ENCODE measurements at places on chromosomes 1 and 21.

DNA sequence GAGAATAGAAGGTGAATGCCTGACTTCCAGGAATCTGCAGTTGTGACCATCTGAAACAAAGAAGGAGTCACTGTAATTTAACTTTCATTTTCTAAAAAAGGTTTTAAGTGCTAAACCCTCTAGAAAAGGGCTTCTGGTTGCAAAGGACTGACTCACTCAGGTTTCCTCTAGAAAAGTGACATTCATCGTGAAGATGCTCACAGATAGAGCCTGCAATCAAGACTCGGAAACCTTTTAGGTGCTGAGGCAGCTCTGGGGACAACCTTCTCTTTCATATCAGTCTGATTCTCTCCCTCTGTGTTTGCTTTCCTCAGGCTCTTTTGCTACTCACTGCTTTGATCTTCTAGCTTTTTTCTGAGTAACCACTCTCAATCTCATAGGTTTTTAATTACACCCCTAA, 8.2 kb downstream of the BCL9 start:
- DNase-seq = no peak

DNA sequence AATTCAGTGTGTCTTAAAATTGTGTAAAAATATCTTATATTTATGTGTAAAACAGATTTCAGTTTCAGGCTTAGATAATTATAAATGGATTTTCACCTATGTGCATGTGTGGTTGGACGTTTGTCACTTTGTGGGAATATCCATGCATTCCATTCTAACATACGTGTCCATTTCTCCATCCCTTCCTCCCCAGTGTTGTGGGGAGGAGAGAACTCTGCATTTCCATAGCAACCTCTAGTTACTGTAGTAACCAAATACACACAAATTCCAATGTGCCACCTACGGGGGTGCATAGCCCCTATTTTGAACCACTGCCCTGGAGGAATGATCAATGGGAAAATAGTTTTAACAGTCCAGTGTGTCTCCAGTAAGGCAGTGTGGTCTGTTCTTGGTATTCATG, 79.0 kb downstream of the RASAL2 start:
- no peak for DNase-seq

DNA sequence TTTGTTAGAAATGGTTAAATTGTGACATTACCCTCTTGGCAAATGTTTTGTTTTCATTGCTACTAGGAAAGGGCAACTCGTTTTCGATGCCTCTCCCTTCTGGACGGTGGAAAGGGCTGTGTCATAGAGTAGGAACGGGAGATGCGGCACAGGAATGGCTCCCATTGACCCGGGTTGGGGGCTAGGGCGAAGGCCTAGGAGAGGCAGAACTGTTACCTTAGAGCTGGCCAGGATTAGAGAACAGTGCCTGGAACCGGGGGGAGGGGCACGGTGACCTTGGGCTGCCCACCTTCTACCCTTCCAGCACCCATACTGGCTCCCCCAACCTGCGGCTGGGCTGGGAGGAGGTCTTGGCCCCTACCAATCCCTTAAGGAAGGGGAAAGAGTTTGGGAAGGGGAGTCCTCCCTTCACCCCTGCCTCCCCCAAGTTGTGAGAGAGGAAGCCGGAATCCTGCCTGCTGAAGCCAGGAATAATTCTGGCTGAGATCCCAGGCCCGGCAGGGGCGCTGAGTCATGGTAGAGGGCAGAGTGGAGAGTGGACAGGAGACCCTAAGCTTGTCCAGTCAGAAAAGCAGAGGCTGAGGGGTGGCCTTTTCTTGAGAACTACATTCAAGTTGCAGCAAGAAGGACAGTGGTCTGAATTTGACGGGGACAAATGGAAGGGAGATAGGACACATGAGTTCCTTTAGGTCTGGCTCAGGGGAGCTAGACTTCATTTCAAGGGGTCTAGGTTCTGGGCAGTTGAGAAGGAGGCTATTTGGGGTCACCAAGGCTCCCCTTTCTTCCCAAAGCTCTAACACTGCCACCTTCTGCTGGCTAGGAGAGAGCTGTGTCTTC, 8.2 kb downstream of the LMNA start:
- DNase-seq = peak; percentile 87

GRCh38 chr1:42128964-42129363, 24.2 kb upstream of the GUCA2B start:
- DNase-seq = no peak

DNA sequence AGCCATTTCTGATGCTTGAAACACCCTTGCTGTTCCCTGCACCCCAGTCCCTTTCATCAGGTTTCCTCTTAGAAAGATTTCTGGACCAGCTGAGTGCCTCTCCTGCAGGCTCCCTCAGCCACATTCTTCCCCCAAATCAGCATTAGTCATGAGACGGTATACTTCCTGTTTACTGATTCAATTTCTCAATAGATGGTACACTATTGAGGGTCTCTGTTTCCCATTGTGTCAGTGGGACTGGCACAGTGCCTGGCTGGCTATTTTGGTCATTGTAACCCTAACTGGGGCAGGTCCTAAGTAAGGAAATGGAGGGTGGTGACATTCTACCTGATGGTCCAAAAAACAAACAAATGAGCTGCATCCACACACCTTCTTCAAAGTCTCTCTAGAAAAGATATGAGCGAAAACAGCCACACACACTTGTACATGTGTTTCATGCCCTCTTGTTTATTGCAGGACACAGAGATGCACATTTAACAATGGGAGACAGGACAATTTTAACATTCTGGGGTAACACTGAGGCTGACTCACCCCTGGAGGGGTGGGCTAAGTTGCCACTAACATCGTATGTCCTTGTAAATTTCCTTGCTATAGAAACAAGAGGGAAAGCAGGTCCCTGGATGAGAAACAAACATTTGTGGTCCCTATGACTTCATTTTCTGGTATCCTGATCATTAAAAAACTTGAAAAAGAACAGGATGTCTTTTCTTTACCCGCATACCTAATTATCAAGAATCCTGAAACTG, 77.5 kb downstream of the RRAGC start:
- no peak for DNase-seq

DNA sequence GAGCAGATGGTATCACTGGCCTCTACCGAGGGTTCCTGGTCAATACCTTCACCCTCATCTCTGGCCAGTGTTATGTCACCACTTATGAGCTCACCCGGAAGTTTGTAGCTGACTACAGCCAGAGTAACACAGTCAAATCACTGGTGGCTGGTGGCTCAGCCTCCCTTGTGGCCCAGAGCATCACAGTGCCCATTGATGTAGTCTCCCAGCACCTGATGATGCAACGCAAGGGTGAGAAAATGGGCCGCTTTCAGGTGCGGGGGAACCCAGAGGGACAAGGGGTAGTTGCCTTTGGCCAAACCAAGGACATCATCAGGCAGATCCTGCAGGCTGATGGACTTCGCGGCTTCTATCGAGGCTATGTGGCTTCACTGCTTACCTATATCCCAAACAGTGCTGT, 6.1 kb downstream of the SLC25A44 start:
- DNase-seq = no peak

- DNase-seq = peak; percentile 87
Observed at GRCh38 chr1:67135354-67135753, 584 bp upstream of the C1orf141 start.

DNA sequence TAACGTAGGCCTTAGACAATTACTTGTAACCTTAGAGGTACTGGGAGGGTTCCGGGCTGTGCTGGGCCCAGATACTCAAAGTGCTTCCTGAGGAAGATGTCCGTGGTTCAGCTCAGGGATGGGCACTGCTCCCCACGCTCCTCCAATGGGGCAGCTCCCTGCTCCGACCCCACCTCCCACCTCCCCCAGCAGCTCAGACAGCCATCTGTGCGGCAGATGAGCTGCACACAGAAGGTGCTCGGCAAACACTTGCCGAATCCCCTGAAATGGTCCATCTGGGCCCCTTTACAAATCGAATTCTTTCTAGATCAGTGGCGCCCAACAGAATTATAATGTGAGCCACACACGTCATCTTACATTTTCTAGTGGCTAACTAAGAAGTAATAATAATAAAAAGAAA, 242.4 kb upstream of the RAB4A start:
- no peak for DNase-seq

GRCh38 chr1:1084372-1085170, 10.5 kb upstream of the RNF223 start:
- DNase-seq = peak; percentile 78

DNA sequence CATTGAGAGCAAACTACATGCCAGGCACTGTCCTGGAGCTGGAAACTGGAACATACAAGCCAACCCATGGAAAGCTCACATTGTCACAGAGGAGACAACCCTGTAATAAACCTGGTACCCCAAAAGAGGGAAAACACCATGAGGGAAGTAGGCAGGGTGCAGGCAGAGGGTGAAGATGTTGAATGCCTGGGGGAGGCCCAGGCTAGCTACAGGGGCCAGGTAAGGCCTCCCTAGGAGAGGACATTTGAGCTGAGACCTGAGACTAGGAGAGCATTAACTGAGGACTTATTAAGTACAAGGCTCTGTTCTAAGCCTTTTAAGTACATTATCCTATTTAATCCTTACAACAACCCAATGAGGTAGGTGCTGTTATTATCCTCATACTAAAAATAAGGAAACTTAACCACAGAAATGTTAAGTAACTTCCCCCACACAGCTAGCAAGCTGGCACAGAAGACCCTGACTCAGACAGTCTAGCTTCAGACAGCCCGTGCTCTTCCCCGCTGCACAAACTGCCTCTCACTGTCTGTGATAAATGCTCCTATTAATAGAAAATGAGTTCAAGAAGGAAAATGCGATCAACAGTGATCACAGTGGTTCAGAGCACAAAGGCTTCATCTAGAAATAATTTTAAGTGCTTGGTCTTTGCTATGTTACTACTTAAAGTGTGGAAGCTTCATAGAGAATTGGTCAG, 41.8 kb downstream of the ZNF281 start:
- DNase-seq = peak; percentile 86

GRCh38 chr1:227805606-227806197, 9.8 kb upstream of the PRSS38 start:
- peak; percentile 87 for DNase-seq
